Stimulated activated CD4-positive, alpha-beta T cell treated with anti-CD3 and anti-CD28 coated beads, TNF-alpha, amount 100 ng/mL, for 1 hour (primary cell): ENCODE measurements at places on chromosomes 5 and 9.

DNA sequence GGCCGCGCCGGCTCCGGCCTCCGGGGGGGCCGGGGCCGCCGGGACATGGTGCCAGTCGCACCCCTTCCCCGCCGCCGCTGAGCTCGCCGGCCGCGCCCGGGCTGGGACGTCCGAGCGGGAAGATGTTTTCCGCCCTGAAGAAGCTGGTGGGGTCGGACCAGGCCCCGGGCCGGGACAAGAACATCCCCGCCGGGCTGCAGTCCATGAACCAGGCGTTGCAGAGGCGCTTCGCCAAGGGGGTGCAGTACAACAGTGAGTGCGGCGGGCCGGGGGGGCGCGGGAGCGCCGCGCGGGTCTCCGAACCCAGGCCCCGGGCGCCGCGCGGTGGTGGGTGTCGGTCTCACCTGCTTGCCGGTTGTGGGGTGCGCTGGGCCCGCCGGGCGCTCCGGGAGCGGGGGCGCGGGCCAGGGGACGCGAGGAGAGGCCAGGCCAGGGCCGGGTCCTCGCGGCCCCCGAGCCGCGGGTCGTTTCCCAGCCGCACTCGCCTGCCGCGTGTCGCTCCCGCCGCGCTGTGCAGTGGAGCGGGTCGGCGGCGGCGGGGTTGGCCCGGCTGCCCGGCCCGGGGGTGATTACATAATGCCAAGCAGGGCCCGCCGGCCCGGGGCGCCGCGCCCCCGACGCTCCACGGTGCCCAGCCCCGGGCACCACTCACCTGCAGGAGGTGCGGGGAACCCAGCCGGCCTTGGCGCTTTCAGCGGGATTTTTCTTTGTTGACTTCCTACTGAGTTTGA lies 492 bp downstream of the RABL6 start:
- peak; percentile 30 for DNase-seq

GRCh38 chr9:81318571-81318970 lies 370.8 kb downstream of the TLE1 start:
- no peak for DNase-seq

- DNase-seq, result no peak
Measured at GRCh38 chr9:113309204-113309813, 6.1 kb upstream of the RNF183 start.

DNA sequence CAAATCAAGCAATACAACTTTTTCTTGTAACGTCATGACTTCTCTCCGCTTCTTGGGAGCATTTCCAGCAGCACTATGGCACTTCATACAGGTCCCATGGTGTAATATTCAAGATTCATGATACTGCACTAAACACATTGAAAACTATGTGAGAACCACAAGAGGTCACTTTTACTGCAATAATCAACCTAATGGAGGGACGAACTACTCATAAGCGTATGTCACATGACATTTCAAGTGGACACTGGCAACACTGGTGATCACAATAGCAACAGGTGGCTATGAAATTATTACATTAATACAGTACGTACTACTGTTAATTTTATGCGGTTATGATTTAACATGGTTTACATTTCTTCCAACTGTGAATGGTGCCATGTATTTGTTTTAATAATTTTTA lies 78.6 kb upstream of the TBC1D9B start:
- DNase-seq, result no peak

DNA sequence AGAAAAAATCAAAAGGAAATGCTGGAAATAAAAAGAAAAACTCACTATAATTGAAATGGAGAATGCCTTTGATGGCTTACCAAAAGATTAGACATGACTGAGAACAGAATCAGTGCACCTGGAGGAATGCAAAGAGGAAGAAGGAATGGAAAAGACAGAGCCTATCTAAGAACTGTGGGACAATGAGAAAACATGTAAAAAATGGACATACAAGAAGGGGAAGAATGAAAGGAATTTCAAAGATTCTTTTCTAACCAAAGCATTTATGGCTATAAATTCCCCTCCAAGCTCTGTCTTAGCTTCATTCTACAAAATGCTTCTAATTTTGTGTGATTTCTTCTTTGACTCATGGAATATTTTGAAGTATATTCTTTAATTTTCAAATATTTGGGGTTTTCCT lies 47.5 kb upstream of the CLK4 start:
- no peak for DNase-seq

GRCh38 chr5:72117307-72117706 lies 10.0 kb downstream of the MAP1B start:
- DNase-seq, result no peak

GRCh38 chr9:126366366-126367011 lies 39.9 kb downstream of the MVB12B start:
- no peak for DNase-seq

DNA sequence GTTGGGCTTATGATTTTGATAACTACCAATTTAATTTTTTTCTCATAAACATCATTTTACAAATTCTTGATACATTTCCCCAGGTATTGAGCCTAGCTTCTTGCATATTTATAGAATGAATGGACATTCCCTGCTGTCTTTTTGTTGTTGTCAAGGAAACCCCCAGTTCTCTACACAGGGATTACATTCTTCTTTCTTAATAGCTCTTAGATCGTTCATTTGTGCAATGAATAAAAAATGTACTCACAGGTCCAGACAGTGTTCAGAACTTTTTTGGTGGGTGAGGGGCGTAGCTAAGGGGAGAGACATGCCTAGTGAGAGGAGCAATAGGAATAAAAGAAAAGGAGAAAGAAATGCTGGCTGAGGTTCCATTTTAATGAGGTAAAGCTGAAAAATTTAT lies 58.6 kb downstream of the VCAN start:
- no peak for DNase-seq

DNA sequence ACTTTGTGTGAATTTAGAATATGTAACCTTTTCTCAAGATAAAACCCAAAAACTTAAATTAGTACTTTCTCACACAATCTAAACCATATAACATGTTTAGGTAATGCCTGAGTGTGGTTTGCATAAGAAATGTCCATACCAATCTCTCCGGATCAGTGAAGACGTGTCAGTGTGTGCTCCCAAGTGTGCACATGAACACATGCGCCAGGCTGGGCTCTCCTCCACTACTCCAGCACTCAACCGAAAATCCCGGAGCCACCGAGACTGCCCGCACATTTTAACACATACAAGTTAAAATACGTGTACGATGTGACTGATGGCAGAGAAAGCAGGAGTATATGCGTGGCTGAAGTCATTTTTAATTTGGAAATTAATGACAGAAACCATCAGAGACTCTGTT lies 658.4 kb downstream of the EFNA5 start:
- DNase-seq, result no peak

DNA sequence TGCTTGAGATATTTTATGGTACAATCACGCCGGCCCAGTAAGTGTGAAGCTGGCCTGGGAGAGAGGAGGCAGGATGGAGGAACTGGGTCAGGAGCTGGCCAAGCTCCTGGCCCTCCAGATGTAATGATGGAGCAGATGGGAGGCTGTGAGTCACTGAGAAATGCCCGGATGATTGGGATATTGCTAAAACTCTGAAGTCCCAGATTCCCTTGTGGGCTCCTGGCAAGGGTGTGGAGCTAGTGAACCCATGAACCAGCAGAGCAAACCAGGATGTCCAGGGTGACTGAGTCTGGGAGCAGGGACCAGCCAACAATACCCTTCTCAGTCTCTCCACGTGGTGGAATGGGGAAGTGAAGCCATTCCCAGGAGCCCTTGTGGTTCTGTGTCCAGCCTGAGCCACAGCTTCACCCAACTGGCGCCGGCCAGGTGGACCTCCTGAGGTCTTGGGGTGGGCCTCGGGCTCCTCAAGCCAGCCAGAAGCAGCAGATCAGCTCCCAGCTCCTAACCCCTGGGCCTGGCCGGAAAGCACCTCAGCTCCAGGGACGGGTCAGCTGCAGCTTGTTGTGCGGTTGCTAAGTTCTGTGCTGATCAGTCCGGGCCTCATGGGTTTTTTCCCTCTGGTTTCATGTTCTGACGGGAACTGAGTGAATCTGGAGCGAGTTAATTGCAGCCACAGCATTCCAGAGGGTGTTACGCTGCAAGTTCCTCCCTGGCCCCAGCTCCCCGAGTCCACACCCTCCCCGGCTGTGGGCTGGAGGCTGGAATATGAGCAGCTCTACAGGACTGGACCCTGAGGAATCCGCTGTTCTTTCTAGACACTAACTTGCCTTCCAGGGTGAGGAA lies 37.6 kb downstream of the DUSP1 start:
- DNase-seq, result no peak
